SJSA1 (cell line): ENCODE measurements at places on chromosomes 2 and 18.
A peak's percentile ranks its signal among the peaks of the same experiment; 100 is the strongest.

- DNase-seq, result no peak
These were observed 111.1 kb downstream of the COL4A4 start for GRCh38 chr2:227052879-227053278.

GRCh38 chr2:126909366-126909765 is 10.7 kb downstream of the TEX51 start:
- no peak for DNase-seq

GRCh38 chr2:150166313-150167051 is 321.0 kb downstream of the RND3 start:
- DNase-seq, result peak; percentile 64

DNA sequence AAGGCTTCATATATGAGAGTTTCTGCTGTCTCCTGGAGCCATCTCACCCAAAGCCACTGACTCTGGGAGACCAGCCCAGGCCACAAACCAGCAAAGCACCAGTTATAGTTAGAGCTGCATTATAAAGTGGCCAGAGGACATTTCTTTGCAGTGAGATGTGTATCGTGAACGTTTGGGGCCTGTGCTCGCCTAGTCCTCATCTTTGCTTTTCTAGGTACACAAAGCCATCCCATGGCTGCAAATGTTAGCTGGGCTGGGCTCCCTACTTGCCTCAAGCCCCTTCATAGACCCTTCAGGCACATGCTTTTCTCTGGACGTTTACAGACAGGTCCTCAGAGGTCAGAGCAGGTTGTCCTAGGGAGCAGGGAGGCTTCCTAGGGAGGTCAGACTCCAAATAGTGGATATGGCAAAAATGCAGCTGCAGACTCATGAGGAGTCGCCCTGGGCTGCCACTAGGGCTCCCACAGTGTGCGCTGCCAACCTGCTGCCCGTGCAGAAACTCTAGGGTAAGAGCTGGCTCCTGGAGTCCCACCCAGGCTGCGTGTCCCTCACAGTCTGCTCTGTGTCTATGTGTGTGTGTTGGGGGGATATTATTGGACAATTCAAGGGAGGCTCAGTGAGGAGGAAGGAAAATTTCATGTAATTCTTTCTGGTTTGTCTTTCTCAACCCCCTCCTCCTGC is 141.0 kb downstream of the RPIA start:
- DNase-seq, result no peak

- no peak for DNase-seq
These were observed 6.8 kb downstream of the SLC38A11 start for GRCh38 chr2:164948540-164948939.

DNA sequence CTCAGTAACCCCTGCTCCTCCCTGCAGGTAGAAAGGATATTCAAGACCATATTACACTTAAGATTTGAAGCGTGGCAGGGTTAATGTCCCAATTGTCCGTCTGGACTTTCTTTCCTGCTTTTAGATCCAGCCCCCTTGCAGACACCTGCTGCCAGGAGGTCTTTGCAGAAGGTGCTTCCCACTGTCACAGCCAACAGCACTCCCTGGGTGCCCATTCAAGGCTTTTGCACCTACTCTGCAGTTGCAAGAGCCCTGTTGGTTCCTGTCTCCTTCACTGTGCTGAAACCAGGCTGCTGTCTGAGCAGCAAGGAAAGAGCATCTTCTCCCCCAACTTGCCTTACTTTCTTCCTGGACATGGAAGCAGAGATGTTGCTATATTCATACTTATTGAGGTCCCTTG is 1043.0 kb upstream of the POU3F3 start:
- DNase-seq, result no peak

GRCh38 chr18:69727912-69728572 is 219.6 kb downstream of the CD226 start:
- no peak for DNase-seq
